ENCODE measurements at places on chromosomes 16 and 17.

GRCh38 chr17:8997994-8998628 lies 23.2 kb upstream of the NTN1 start:
- peak; percentile 46 for DNase-seq

DNA sequence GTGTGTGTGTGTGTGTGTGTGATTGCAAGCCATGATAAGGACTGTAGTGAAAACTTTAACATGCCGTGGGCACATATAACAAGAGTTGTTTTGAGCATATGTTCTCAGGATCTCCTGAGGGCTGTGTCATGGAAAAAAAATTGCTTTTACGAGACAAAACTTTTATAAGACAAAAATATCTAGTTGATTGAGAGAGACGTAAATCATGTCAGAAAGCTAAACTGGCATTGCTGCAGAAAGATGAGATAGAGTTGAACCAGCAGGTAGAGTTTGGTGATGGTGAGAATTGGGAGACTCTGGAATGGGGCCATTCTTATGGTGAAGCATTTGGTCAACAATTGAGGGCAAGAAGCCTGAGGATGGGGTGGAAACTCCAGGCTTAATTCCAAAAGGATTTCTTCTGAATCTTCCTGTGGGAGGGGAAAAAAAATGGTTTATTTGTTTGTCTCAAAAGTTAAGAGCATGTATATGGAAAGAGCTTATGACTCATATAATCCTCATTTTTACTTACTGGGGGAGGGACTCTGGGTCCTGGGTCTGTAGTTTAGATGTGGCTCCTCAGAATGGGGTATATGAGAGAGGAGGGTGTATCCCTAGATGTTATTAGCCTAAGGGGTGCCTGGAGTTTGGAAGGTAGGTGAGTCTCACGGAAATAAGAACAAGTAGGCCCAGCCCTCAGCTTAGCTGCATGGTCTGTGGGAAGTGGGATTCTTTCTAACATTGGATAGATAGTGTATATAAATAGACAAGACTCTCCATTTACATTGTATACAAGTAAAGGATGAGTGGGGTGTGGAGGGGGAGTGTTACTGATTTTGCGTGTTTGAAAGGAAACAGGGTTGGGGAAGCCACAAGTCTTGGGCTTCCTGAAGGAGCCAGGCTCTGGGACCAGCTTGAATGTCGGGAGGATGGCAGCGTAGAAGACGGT lies 7.1 kb downstream of the MINK1 start:
- DNase-seq, result no peak

GRCh38 chr16:26139091-26139490 lies 447.3 kb downstream of the HS3ST4 start:
- DNase-seq, result no peak

- no peak for DNase-seq
Observed at GRCh38 chr16:57527027-57527426, 9.3 kb downstream of the CCDC102A start.

GRCh38 chr17:64261417-64262145 lies 1.5 kb downstream of the TEX2 start:
- DNase-seq, result no peak

GRCh38 chr16:58306327-58306726 lies 11.5 kb upstream of the PRSS54 start:
- DNase-seq, result no peak

Measured in retina (tissue), 1 donor.